Liver (tissue), 10 donors: ENCODE measurements at places on chromosomes 3 and 15. TPM values are rescaled to one million over a fixed set of nuclear protein-coding genes. Genes with fewer than 3 reads are reported as not detected.

Gene REC114
- polyA plus RNA-seq = not detected

DNA sequence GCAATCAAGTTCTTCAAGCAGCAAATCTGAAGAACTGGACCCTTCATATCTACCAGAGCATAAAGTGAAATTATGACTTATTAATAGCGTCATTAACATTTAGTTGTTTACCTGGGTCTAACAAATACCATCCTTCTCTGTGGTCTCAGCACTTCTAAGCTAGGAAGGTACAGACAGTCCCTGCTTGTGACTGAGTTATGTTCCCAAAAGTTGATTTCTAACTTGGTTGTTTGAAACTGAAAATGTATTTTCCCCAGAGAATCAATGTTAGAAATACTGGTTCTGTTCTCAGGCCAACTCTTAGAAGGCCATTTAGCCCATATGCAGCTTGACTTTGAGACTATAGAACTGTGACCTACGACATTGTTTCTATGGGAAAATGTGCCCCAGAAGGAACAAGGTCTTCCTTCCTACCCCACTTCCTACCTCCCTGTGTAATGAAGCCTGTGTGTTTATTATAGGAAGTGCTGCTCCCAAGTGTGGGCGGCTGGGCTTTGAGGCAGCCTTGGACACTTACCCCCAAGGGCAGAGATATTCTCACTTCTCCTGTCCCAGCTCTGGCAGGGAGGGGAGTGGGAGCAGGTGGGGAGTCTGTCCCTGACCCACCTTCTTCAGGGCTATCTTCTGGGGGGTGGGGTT lies 12.2 kb upstream of the MAPK6 start:
- DNase-seq = no peak

DNA sequence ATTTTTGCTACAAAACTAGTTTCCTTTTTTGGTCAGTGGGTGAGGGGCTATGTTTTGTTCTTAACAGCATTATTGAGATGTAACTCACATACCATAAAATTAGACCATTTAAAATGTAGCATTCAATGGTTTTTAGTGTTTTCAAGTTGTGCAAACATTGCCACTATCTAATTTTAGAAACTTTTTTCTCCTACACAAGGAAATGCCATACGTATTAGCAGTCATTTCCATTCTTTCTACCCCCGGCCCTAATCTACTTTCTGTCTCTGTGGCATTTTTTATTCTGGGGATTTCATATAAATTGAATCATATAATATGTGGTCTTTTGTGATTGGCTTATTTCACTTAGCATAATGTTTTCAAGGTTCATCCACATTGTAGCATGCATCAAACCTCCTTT lies 55.0 kb upstream of the TIPARP start:
- DNase-seq = no peak

- no peak for DNase-seq
These were observed 597.5 kb upstream of the ROBO2 start for GRCh38 chr3:76442374-76442915.

DNA sequence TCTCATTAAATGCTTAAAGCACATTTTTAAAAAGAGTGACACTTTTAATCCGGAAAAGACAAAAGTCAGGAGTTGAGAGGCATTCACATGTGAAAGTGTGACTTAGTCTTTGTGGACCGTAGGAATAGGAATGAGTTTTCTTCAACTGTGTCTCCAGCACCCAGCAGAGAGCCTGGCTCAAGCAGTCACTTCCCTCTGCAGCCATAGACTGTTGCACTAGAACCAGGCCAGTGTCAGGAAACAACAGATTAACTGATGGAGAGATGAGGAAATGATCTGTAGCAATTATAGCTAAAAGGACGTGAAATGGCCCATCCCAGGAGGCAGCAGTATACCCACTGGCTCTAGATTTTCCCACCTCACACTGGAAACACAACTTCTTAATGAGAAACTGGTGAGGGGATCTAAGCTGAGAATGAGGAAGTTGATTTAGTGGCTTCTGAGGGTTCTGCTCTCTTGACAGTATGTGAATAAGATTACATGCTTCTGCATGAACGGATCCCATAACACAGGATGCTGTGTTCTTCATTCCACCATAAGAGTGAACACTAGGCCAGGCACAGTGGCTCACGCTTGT lies 19.8 kb downstream of the CFAP92 start:
- DNase-seq = no peak

DNA sequence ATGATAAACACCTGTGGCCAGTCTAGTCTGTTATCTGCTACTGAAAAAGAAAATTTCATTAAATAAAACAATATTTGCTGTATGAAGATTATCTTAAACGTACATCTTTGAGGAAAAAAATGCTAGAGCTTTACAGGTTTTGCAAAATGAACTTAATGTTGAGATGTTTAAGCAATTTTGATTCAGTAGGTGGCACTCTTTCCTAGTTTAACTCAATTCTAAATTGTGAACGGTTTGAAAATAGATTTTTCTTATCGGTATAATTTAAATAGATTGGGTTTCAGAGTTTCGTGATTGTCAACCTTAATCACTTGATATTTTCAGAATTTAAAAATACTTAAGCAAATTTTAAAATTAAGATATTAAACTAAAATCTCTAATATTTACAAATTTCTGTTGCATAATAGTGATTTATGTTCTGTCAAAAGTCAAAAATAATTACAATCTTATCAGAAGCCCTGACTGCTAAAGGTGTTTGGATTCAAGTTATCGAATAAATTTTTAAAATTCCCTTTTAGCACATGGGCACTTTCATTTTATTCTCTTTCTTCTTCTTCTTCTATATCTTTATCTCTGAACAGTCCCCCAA lies 7.0 kb upstream of the RNF111 start:
- DNase-seq = no peak
